ENCODE measurements at places on chromosomes 3 and 15. TPM values are rescaled to one million over a fixed set of nuclear protein-coding genes. Genes with fewer than 3 reads are reported as not detected.

Gene ADAMTSL3
- polyA plus RNA-seq, result not detected

Gene ZNF662
- polyA plus RNA-seq, result 0.84 TPM

Gene UBAP1L
- 2.9 TPM for polyA plus RNA-seq

Gene PPP2R3A
- 3.3 TPM for polyA plus RNA-seq

Gene CPEB1
- not detected for polyA plus RNA-seq

Gene ATG3
- 33.0 TPM for polyA plus RNA-seq

Gene ATP13A5
- not detected for polyA plus RNA-seq

Gene RARRES1
- 1.2 TPM for polyA plus RNA-seq

Gene CLDN16
- not detected for polyA plus RNA-seq
